ENCODE measurements at places on chromosomes 1 and 21. TPM values are rescaled to one million over a fixed set of nuclear protein-coding genes. Genes with fewer than 3 reads are reported as not detected.

DNA sequence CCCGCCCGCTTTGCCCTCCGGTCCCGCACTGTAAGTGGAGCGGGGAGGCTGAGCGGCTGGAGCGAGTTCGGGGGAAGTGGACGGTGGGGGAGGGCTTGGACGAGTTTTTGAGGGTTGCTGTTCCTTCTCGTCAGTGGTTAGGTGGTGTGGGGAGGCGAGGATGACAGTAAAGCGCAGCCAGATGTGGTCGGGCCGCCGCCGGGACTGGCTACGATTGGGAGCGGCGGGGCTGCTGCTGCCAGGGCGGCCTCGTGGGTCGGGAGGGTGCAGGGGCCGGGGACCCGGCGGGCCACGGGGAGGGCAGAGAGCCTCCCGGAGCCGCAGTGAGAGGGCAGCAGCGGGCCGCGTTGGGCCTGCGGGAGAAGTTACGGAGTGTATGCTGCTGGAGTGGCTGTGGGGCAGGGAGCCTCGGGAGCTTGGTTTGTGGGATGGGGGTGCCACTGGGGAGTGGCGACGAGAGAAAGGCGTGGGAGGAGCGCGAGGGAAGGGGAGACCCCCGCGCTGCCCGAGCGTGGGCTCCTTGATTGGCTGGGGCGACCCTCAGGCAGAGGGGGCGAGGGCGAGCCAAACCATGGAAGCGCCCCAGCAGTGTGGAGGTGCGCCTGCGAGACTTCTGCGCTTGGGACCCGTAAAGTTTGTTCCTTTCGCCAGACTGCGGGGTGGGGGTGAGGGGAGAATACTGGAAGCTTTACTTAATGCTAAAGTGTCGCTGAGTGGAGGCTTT, 2.1 kb downstream of the ADGRL2 start:
- peaks cover 5% of the 10 kb centered on the region for H3K4me1 ChIP-seq
- H3K36me3 ChIP-seq: no peaks in the 10 kb centered on the region
- peaks cover 53% of the 10 kb centered on the region for H3K27me3 ChIP-seq
- no peak overlapping the region for H3K4me3 ChIP-seq
- DNase-seq: no peak

DNA sequence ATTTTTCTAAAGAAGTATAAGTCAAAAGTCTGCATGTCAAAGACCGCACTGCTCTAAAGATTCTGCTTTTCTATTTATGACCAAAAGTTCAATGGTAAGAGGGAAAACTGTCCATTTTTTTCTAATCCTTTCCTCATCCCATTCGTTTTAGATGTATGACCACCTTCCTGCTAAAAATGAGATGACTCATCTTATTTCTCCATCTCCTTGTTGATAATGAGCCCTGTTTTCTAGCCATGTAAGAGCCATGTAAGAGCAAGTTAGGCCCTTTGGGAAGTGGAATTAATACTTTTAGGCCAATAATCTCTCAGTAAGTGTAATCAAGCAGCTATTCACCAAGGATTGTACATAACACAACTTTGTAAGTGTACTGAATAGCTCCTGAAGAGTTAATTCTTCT, 475.6 kb upstream of the B3GALT2 start:
- no peaks in the 10 kb centered on the region for H3K36me3 ChIP-seq
- H3K27me3 ChIP-seq: no peaks in the 10 kb centered on the region
- H3K4me1 ChIP-seq: no peaks in the 10 kb centered on the region
- no peak overlapping the region for H3K4me3 ChIP-seq

- H3K27me3 ChIP-seq: peaks cover 10% of the 10 kb centered on the region
- no peaks in the 10 kb centered on the region for H3K4me1 ChIP-seq
- no peak overlapping the region for H3K4me3 ChIP-seq
- no peaks in the 10 kb centered on the region for H3K36me3 ChIP-seq
Measured at GRCh38 chr1:209513226-209513625, 70.3 kb upstream of the CAMK1G start.

DNA sequence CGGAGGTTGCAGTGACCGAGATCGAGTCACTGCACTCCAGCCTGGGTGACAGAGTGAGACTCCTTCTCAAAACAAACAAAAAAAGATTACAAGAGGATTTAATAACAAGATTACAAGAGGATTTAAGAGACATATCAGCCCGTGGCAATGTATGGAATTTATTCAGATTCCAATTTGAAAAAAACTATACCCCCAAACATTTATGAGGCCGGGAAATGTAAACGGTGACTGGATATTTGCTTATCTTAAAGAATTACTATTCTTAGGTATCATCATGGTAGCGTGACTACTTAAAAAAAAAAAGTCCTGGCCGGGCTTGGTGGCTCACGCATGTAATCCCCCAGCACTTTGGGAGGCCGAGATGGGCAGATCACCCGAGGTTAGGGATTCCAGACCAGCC, 21.2 kb upstream of the ELK4 start:
- no peaks in the 10 kb centered on the region for H3K36me3 ChIP-seq
- DNase-seq: no peak
- no peaks in the 10 kb centered on the region for H3K4me1 ChIP-seq
- peaks cover 5% of the 10 kb centered on the region for H3K27me3 ChIP-seq

DNA sequence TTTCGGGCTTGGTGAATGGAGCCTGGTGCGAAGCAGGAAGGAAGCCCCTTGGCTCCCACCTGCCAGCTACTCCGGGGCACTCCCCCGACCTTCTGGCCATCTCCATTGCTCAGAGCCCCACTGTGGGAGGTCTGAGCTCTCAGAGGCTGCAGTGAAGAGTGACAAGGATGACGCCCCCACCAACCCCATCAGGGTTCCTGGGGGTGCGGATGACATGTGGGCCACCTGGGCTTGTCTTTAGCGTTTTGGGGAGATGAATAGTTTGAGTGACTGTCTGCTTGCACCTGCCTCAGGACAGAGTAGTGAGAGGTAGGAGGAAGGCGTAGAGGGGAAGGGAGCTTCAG, 43.2 kb upstream of the LBR start:
- H3K27ac ChIP-seq: peak overlapping the region; percentile 30
- no peak overlapping the region for H3K4me3 ChIP-seq
- H3K4me1 ChIP-seq: peaks cover 52% of the 10 kb centered on the region
- DNase-seq: no peak
- H3K27me3 ChIP-seq: no peaks in the 10 kb centered on the region

DNA sequence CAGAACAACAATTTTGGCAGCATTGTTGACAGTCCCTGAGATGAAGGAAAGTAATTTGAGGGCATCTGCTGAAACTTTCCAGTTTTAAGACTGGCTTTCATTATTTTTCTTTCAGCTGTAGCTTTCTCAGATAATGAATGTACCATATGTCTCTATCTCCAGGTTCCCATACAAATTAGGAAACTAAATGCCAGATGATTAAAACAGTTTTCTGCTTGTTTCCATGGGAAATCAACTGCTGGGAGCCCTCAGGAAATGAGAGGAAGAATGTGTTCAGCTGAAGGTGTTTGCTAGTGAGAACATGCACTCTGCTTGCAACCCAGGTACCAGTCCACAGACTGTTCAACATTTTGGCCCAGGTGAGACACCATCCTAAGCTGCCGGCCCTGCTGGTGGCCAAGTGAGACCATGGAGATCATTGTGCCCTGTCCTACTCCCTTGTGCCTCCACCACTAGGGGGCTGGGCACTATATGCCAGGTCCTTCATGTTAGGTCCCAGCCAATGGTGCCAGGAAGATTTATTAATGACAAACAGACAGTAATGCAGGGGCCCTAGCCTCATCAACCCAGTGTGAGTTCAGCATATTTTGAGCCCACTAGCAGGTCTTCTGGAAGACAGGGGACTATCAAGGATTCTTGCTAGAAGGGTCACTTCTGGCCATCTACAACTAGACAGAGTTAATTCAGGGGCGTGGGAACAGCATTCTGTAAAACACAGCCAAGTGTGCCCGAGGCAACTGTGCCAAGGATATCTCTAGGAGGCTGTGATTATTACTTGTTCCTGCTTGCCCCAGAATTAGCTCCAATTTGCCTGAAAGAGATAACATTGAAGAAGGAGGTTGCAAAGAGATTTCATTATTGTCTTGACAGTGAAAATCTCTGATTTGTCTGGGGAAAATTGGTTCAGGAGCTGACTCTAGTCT, 17.0 kb upstream of the LRRC8C start:
- H3K27ac ChIP-seq: no peak overlapping the region
- H3K36me3 ChIP-seq: peaks cover 49% of the 10 kb centered on the region
- H3K4me1 ChIP-seq: peaks cover 63% of the 10 kb centered on the region

GRCh38 chr1:61612602-61613001, 112.3 kb downstream of the TM2D1 start:
- no peaks in the 10 kb centered on the region for H3K27me3 ChIP-seq
- H3K27ac ChIP-seq: no peak overlapping the region
- H3K4me3 ChIP-seq: no peak overlapping the region
- H3K36me3 ChIP-seq: no peaks in the 10 kb centered on the region
- H3K4me1 ChIP-seq: no peaks in the 10 kb centered on the region

- no peak overlapping the region for H3K4me3 ChIP-seq
- H3K4me1 ChIP-seq: peaks cover 34% of the 10 kb centered on the region
- no peak for DNase-seq
- H3K36me3 ChIP-seq: no peaks in the 10 kb centered on the region
- H3K27ac ChIP-seq: no peak overlapping the region
Measured at GRCh38 chr1:150555198-150555970, 6.2 kb downstream of the ADAMTSL4 start.

- no peak overlapping the region for H3K27ac ChIP-seq
- no peak overlapping the region for H3K4me3 ChIP-seq
- peaks cover under 1% of the 10 kb centered on the region for H3K4me1 ChIP-seq
- peaks cover 2% of the 10 kb centered on the region for H3K36me3 ChIP-seq
- H3K27me3 ChIP-seq: peaks cover 20% of the 10 kb centered on the region
- no peak for DNase-seq
Measured at GRCh38 chr1:201459775-201460174, 9.2 kb downstream of the PHLDA3 start.

DNA sequence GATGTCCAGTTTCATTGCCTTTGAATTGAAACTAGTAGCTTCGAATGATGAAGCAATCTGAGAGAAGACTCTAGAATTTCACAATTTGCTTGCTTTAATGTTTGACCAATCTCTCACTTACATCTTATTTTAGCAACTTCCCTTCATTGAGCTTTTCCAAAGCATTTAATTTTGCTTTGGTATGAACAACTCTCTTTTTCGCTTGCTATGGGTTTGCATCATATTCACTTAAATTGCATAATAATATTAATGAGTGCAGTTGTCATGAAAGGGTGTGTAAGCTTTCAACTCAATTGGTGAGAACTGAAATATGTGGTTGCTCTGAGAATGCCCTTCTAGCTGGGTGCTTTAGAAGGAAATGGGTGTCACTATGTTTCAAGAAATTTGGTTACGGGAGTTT, 309.2 kb downstream of the HLX start:
- no peaks in the 10 kb centered on the region for H3K36me3 ChIP-seq
- no peak for DNase-seq
- no peak overlapping the region for H3K4me3 ChIP-seq
- no peaks in the 10 kb centered on the region for H3K4me1 ChIP-seq

GRCh38 chr1:22416555-22417454, 34.8 kb upstream of the ZBTB40 start:
- peaks cover 29% of the 10 kb centered on the region for H3K27me3 ChIP-seq
- H3K4me3 ChIP-seq: no peak overlapping the region
- H3K27ac ChIP-seq: no peak overlapping the region
- peaks cover 4% of the 10 kb centered on the region for H3K4me1 ChIP-seq
- peak; percentile 83 for DNase-seq

Gene ZNF695
- total RNA-seq: 1.0 TPM

Gene PSMG1
- total RNA-seq: 74.5 TPM

Gene FCRLA
- not detected for total RNA-seq

Gene DIRAS3
- total RNA-seq: not detected

Gene NR0B2
- not detected for total RNA-seq

Gene DMBX1
- total RNA-seq: 0.08 TPM

Gene CCDC185
- total RNA-seq: not detected

Data from activated CD8-positive, alpha-beta T cell treated with anti-CD3 and anti-CD28 coated beads, Interleukin-2, amount 10 ng/mL, durations not matched to agents 7 days and 5 days (primary cell).